ENCODE measurements at places on chromosomes 6 and 20.

GRCh38 chr20:14764511-14765369, 427.3 kb upstream of the FLRT3 start:
- DNase-seq = no peak

DNA sequence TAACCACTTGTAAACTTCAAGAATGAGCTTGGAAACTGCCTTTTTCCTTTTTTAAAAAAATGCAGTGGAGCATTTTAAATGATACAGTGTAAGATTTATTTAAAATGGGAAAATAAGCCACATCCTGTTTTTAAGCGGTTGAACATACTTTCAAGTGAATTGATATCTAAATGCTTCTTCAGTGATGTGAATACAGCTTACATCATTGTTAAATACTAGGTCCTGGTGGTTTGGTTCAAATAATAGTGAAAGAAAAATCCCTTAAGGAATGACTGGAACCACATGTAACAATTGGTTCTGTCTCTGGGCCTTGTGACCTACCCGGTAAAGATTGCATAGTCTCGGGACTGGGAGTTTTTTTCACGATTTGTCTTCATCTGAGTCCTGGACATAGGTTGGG, 44.2 kb downstream of the BMP6 start:
- DNase-seq = peak; percentile 19

GRCh38 chr6:162532283-162533008, 195.1 kb downstream of the PRKN start:
- no peak for DNase-seq

DNA sequence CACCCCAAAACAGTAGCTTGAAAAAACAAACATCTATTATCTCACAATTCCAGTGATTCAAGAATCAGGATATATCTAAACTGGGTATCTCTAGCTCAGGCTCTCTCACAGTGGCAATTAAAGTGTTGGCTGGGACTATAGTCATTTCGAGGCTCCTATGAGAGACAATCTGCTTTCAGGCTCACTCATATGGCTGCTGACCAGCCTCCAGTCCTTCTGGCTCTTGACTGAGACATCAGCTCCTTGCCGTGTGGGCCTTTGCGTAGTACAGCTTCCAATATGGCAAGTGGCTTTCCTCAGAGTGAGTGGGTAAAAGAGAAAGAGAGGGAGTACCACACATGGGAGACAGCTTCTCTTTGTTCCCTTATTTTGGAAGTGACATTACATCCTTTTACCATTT, 327.2 kb downstream of the CENPW start:
- DNase-seq = no peak

DNA sequence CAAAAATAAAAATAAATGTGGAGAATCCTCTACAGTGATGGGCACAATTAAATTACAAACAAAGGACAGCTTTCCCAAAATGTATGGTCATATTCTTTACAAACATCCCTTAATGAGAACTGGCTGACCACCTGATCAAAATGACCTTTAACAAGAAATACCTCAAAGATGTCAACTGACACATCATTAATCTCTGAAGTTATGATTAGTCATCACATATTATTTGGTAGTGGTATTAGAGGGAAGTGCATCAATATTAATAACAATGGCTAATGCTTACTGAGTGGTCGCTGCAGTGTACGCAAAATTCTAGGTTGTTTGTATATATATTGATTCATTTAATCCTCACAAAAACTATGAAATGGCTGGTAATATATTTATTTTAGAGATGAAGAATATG, 340.6 kb downstream of the GJA1 start:
- DNase-seq = no peak

DNA sequence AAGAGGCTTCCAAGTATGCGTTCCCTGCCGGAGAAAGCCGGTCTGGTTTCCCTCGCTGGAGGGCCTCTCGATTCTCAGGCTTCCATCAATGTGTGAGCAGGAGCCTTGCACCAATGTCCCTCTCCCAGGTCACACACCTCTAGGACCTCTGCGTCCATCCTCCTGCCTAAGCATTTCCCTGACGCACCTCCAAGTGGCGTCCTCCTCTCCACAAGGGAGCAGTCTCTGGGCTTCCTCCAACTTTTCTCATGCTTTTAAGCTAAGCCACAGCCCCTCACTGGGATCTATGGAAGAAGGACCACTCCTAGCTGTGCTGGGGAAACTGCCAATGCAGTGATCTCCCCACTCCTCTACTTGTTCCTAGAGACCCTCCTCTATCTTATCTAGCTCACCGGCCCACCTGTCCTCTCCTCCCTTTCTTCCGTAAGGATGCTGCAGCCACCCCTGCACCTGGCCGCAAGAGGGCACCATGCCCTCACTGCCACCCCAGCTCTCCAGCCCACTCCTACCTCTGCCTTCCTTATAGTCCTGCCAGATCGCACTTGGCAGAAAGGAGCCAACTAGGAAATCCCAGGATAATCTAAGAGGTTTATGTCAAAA, 258.7 kb downstream of the LRFN2 start:
- peak; percentile 19 for DNase-seq

DNA sequence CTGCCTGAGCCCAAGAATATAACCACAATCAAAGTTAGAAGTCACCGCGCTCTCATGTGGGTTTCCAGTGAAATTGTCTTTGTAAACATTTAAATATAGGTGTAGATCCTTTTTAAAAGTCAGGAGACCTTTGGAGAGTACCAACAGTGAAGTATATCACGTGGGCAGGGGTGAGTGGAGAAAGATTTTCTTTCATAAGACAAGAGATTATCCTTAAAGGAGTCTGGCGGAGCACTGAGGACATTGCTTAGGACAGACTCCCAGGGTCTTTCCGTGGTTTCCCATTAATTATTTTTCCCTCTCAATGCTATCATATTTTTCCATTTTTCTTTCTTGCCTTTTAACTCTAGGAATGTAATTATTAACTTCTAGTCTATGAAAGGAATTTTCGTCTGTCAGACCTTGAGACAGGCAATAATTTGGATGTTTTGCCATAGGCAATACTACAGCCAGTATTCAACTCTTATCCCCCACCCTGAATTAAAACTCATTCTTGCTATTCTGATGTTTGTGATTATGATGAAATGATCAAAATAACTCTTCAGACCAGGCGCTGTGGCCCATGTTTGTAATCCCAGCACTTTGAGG, 31.4 kb downstream of the DCBLD1 start:
- no peak for DNase-seq

DNA sequence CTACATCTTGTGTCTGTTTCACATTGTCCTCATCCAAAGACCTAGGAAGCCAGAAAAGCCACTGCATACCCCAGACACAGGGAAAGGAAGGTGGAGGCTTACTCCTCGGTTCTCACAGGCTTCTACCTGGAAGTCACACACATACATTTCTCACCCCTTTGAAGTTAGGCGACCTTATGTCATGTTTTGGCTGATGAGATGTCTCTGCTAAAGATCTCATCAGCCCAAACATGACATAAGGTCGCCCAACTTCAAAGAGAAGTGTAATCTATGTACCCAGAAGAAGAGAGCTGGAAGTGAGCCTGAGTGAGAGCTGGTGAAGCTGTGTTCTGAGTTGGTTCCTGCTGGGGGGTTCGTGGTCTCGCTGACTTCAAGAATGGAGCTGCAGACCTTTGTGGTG, 47.5 kb upstream of the SLC22A23 start:
- no peak for DNase-seq

GRCh38 chr6:55052846-55053245, 121.5 kb upstream of the HCRTR2 start:
- DNase-seq = no peak

DNA sequence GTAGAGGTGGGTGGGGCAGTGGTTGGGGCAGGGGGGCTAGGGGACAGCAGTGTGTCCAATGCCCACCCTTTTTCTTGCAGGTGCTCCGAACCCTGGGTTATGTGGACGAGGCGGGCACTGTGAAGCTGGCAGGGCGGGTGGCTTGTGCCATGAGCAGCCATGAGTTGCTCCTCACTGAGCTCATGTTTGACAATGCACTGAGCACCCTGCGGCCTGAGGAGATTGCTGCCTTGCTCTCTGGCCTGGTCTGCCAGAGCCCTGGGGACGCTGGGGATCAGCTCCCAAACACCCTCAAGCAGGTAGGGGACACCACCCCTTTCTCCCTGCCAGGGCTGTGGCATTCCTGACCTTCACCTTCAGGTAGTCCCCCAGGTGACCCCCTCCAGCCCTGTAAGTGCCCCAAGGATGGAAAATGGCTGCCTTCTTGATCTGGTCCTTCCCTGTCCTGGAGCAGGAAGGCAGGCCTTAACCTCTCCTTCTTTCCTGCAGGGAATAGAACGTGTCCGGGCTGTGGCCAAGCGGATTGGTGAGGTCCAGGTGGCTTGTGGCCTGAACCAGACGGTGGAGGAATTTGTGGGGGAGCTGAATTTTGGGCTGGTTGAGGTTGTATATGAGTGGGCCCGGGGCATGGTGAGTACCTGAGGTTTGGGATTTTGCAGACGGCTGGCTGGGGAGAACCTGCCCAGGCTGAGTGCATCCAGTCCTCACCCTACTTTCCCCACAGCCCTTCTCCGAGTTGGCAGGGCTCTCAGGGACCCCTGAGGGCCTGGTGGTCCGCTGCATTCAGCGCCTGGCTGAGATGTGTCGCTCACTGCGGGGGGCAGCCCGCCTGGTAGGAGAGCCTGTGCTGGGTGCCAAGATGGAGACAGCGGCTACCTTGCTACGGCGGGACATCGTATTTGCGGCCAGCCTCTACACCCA, 2.9 kb downstream of the DXO start:
- no peak for DNase-seq

GRCh38 chr6:110755411-110755834, 59.8 kb downstream of the CDK19 start:
- no peak for DNase-seq

DNA sequence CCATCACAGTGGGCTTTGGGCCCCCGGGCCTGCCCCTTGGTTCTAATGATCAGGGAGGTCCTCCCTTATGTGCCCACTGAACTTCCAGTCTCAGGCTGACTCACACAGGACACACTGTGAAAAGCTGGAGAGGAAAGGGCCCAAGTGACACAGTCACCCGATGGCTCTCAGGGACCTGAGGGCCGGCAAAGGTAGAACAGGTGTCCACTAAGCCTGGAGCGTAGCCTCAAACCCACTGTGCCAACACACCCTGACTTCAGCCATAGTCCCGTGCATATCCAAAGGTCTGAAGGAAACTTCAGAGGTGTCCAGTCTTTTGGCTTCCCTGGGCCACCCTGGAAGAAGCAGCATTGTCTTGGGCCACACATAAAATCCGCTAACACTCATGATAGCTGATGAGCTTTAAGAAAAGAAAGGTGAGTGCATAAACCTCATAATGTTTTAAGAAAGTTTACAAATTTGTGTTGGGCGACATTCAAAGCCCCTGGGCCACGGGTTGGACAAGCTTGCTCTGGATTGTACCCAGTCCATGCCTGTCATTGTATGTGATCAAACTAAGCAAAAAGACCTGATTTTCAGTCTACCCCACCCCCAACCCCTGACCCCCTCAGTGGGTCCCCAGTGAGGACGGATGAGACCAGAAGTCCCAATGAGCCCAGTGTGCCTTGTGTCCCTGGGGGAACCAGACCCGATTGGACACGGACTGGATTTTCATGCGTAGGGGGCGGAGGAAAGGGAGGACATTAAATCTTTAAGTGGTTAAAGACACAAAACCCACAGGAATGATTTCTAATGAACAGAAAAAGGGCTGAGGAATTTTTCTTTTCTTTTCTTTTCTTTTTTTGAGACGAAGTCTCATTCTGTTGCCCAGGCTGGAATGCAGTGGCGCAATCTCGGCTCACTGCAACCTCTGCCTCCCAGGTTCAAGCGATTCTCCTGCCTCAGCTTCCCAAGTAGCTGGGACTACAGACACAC, 6.1 kb downstream of the RAMACL start:
- no peak for DNase-seq

DNA sequence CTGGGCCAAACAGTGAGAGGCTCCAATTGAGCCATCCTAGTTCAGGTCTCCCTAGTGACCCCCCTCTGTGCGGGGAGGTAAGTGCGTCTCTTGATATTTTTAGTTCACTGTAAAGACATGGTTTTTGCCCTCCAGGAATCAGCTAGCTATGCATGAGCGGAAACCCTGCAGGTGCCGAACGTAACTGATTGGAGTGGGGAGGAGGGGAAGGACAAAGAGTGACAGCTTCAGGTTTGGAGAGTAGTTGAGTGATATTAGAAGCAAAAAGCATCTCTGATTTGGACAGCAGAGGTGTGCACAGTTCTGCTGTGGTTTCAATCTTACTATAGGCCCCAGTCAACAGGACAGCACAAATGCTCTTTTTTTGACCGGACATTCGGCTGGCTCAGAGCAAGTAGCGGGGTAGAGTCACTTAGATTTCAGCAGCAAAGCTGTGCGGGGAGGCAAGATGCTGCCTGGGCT, 31.8 kb downstream of the TBC1D7 start:
- no peak for DNase-seq

DNA sequence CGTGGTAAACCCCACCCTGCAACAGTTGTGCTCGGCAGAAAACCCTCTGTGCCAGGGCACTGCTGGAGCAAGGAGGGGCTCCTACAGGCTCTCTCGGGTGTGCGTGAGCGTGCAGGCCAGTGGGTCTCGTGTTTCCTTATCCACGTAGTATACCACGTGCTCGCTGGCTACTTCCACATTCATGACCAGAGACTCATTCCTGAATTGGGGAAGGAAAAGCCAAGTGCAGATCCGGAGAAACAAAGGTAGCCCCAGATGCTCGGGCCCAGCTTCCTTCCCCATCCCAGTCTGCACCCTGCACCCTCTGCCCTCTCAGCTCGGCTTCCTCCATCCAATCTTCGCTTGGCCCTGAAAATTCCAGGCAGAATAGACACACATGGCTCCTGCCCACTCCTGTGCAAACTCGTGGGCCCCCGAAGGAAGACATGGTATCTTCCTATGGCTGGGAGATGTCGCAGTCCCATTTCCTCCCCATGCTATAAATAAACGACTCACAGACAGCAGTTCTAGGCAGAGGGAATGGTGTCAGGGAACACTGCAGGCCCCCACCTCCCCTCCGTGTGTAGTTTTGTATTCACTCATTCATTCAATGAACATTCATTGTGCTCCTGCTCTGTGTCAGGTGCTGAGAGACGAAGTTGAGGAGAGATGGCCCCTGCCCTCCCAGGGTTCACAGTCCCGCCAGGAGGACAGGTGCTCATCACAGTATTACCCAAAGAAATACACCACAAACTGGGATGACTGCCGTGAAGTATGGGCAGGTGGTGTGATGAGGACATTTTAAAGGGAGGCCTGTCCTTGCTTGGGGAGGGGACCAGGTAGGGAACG, 29.6 kb downstream of the NPEPL1 start:
- no peak for DNase-seq

DNA sequence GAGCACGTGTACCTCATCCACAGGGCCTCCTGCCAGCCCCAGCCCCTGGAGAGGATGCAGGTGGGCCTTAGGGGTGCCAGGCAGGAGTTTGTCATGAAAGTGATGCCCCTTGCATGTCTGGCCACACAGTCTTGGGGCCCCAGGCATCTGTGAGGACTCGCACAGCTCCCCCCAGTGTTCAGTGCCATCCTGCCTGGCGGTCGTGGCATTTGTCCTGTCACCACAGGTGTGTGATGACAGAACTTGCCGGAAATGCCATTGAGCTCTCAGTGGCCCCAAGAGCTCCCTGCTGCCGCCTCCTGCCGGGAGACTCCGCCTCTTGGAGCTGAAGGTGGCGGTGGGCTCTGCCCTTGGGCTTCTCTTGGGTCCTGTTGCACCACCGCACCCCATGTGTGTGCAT, 30.6 kb upstream of the ADRM1 start:
- no peak for DNase-seq
